Right atrium auricular region (tissue), 2 donors: ENCODE measurements at places on chromosomes 6 and 20. TPM values are rescaled to one million over a fixed set of nuclear protein-coding genes. Genes with fewer than 3 reads are reported as not detected.

DNA sequence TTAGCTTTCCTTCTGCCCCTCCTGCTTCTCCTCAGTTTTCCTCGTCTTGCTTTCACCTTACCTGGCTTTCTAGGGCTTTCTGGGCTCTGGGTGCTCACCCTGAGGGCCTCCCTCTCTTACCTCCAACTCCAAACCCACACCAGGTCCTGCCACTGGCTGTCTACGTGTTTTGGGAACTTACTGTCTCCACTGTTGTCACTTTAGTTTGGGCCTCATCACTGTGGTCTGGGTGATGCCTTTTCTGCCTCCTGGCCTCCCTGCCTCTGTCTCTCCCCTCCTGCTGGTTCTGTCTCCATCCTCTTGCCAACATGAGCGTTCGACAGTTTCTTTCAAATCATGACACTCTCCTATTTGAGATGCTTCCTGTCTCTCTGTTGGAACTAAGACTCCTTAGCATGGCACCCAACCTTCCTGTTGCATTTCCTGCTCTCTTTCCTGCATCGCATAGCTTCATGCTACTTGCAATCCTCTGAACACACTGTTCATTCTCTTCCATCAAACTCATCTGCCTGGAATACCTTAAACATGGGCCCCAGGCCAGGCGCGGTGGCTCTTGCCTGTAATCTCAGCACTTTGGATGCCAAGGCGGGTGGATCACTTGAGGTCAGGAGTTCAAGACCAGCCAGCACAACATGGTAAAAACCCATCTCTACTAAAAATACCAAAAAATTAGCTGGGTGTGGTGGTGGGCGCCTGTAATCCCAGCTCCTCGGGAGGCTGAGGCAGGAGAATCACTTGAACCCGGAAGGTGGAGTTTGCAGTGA is 5.5 kb downstream of the CD40 start:
- no peak overlapping the region for H3K27ac ChIP-seq
- peaks cover 24% of the 10 kb centered on the region for H3K4me1 ChIP-seq
- H3K36me3 ChIP-seq = no peaks in the 10 kb centered on the region
- no peaks in the 10 kb centered on the region for H3K27me3 ChIP-seq

- no peaks in the 10 kb centered on the region for H3K4me1 ChIP-seq
- H3K27me3 ChIP-seq = no peaks in the 10 kb centered on the region
Observed at GRCh38 chr6:127483399-127484055, 24.3 kb upstream of the KIAA0408 start.

The PXDC1 gene
- total RNA-seq = 43.5 TPM

The PROKR2 gene
- not detected for total RNA-seq

The FHL5 gene
- 13.8 TPM for total RNA-seq

- H3K4me1 ChIP-seq = no peaks in the 10 kb centered on the region
- no peak for DNase-seq
- no peaks in the 10 kb centered on the region for H3K36me3 ChIP-seq
- H3K4me3 ChIP-seq = no peak overlapping the region
- no peak overlapping the region for H3K27ac ChIP-seq
Observed at GRCh38 chr6:33989016-33989854, 156.7 kb downstream of the GRM4 start.

GRCh38 chr20:24736131-24736843 is 212.8 kb upstream of the CST7 start:
- H3K4me3 ChIP-seq = no peak overlapping the region
- no peaks in the 10 kb centered on the region for H3K36me3 ChIP-seq
- H3K4me1 ChIP-seq = no peaks in the 10 kb centered on the region
- H3K27ac ChIP-seq = no peak overlapping the region
- H3K27me3 ChIP-seq = no peaks in the 10 kb centered on the region
- DNase-seq = no peak

- no peak overlapping the region for H3K27ac ChIP-seq
- no peak overlapping the region for H3K4me3 ChIP-seq
- DNase-seq = no peak
- no peaks in the 10 kb centered on the region for H3K36me3 ChIP-seq
- H3K27me3 ChIP-seq = no peaks in the 10 kb centered on the region
- no peaks in the 10 kb centered on the region for H3K4me1 ChIP-seq
Observed at GRCh38 chr6:90494067-90494780, 92.6 kb downstream of the MAP3K7 start.

- H3K4me3 ChIP-seq = no peak overlapping the region
- no peaks in the 10 kb centered on the region for H3K27me3 ChIP-seq
Observed at GRCh38 chr6:132167929-132168892, 217.0 kb upstream of the CCN2 start.

The HLA-DQB2 gene
- not detected for total RNA-seq

DNA sequence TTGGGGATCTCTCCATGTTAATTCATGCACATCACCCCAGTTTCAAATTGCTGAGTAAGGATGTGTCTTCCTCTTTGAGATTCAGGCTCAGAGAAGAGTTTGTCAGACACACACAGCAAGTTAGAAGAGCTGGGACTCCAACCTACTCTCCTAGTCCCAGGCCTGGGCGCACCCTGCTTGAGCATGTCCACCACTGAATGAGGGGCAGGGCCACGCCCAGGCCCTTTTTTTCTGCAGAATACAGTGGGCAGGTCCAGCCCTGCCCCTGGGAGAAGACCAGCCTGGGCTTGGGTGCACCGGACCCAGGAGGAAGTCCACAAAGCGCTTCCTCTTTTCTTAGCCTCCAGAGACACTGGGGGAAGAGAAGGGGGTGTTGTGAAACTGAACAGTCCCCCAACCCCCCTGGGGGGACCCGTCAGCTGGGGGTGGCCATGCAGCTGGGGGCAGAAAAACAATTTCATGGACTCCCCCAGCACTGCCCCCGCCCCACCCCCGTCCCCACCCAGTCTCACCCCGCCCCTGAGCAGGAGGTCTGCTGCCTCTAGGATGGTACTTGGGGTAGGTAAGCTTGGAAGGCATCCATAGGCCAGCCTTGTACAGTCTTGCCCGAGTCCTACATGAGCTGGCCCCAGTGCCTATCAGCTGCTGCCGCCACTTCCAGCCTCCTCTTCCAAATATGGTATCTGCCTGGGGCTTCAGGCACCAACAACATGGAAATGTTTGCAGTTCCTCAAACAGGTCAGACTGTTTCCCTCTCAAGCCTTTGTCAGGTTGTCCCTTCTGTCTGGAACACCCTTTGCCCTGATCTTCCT is 11.7 kb upstream of the HCK start:
- H3K4me3 ChIP-seq = no peak overlapping the region
- H3K4me1 ChIP-seq = no peaks in the 10 kb centered on the region
- no peaks in the 10 kb centered on the region for H3K27me3 ChIP-seq

GRCh38 chr6:1081551-1082284 is 230.2 kb upstream of the FOXQ1 start:
- H3K4me1 ChIP-seq = no peaks in the 10 kb centered on the region
- no peaks in the 10 kb centered on the region for H3K36me3 ChIP-seq
- H3K4me3 ChIP-seq = no peak overlapping the region
- H3K27me3 ChIP-seq = no peaks in the 10 kb centered on the region

GRCh38 chr6:105522626-105523322 is 119.9 kb upstream of the PREP start:
- no peaks in the 10 kb centered on the region for H3K4me1 ChIP-seq
- DNase-seq = no peak
- H3K27ac ChIP-seq = no peak overlapping the region
- H3K27me3 ChIP-seq = no peaks in the 10 kb centered on the region

DNA sequence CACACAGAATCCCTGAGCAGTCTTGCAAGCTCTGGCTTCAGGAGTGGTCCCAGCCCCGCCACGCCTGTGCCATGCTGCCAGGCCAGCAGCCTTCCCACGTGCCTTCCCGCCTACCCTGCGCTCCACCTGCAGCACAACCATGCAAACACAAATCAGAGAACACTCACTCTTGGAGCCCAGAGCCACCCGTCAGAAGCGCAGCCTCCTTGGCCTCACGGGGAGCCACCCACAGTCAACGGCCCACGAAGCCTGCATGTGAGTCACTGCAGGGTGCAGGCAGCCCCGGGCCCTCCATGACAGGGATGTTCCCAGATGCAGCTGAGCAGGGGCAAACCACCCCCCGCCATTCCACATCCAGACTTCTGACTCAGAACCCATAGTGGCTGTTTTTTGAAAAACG is 217.0 kb downstream of the DLL1 start:
- no peaks in the 10 kb centered on the region for H3K36me3 ChIP-seq
- H3K4me1 ChIP-seq = no peaks in the 10 kb centered on the region
- H3K27me3 ChIP-seq = no peaks in the 10 kb centered on the region

- peak; percentile 81 for DNase-seq
- H3K27me3 ChIP-seq = no peaks in the 10 kb centered on the region
- H3K4me1 ChIP-seq = no peaks in the 10 kb centered on the region
Observed at GRCh38 chr6:139323511-139324300, 31.9 kb upstream of the TXLNB start.

DNA sequence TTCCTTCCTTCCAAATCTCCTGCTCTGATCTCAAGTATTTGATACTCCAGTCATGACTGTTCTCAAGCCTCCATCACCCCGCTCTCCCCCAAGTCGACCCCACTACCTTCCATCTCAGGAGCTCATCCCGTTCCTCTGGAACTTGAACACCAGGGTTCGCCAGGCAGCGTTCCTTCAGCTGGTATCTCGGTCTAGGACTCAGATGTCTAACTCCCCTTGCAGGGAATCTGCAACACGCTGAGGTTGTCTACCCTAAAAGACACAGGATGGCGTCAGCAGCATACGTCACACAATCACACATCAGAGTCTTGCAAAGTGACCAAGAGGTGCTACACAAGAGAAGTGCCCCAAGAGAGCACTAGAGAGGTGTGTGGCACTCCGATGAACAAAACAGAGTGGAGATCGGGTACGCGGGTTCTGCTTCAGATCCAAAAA is 706 bp downstream of the ZNF184 start:
- DNase-seq = peak; percentile 76
- H3K4me1 ChIP-seq = peaks cover 21% of the 10 kb centered on the region
- H3K4me3 ChIP-seq = peak overlapping the region; percentile 87
- H3K27me3 ChIP-seq = no peaks in the 10 kb centered on the region
- H3K36me3 ChIP-seq = no peaks in the 10 kb centered on the region
- H3K27ac ChIP-seq = peak overlapping the region; percentile 88

GRCh38 chr20:63957004-63957689 is 931 bp upstream of the UCKL1 start:
- H3K36me3 ChIP-seq = peaks cover 13% of the 10 kb centered on the region
- H3K27ac ChIP-seq = peak overlapping the region; percentile 51
- peak overlapping the region; percentile 98 for H3K4me3 ChIP-seq
- DNase-seq = no peak
- H3K27me3 ChIP-seq = no peaks in the 10 kb centered on the region
- H3K4me1 ChIP-seq = peaks cover 50% of the 10 kb centered on the region

The ZNF391 gene
- total RNA-seq = 0.89 TPM

DNA sequence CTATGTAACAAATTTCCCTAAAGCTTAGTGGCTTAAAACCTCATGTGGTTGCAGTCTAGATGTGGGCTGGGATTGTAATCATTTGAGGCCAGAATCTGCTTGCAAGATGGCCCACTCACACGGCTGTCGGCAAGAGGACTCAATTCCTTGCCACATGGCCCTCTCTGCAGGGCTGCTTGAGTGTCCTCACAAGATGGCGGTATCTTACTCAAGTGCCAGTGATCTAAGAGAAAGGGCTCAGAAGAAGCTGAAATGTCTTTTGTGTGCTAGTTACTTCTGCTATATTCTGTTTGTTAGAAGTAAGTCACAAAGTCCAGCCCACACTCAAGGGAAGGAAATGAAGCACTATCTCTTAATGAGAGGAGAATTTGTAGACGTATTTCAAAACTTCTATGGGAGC is 47.1 kb upstream of the PMEPA1 start:
- H3K4me3 ChIP-seq = no peak overlapping the region
- peaks cover 5% of the 10 kb centered on the region for H3K4me1 ChIP-seq
- H3K27ac ChIP-seq = no peak overlapping the region

The NDUFAF5 gene
- 29.9 TPM for total RNA-seq

The MICB gene
- 3.1 TPM for total RNA-seq

The LGSN gene
- total RNA-seq = not detected

- H3K36me3 ChIP-seq = peaks cover 5% of the 10 kb centered on the region
- no peak overlapping the region for H3K4me3 ChIP-seq
- DNase-seq = no peak
- H3K4me1 ChIP-seq = no peaks in the 10 kb centered on the region
Observed at GRCh38 chr6:686497-686896, 6.4 kb downstream of the EXOC2 start.

The SLC4A11 gene
- not detected for total RNA-seq

The SPATS1 gene
- not detected for total RNA-seq

The RUNX2 gene
- total RNA-seq = 0.85 TPM

The LST1 gene
- total RNA-seq = 8.5 TPM

The SRMS gene
- total RNA-seq = not detected

The CLVS2 gene
- not detected for total RNA-seq

The NFATC2 gene
- 8.6 TPM for total RNA-seq

GRCh38 chr20:17614176-17614811 is 44.4 kb downstream of the DSTN start:
- H3K27me3 ChIP-seq = no peaks in the 10 kb centered on the region
- DNase-seq = peak; percentile 84
- peaks cover 61% of the 10 kb centered on the region for H3K4me1 ChIP-seq
- peak overlapping the region; percentile 70 for H3K27ac ChIP-seq
- H3K36me3 ChIP-seq = peaks cover 60% of the 10 kb centered on the region

DNA sequence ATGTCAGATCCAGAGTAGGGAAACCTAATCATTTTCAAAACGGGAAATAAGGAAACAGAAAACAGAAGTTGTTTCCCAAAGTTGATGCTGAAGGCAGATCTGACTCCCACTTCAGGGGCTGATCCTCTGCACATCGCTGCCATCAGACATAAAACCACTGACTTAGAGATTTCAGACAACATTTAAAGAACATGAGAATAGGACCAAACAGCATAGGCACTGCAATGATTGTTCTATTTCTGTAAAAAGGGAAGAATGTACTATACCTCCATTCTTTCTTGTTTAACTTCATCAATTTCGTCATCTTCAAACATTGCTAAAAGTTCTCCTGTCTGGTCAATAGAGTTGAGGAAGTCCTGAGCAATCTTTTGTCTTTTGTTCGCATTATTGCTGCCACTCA is 324.7 kb upstream of the RUNX2 start:
- no peaks in the 10 kb centered on the region for H3K4me1 ChIP-seq
- no peaks in the 10 kb centered on the region for H3K36me3 ChIP-seq
- H3K27ac ChIP-seq = no peak overlapping the region
- no peak overlapping the region for H3K4me3 ChIP-seq
- H3K27me3 ChIP-seq = no peaks in the 10 kb centered on the region
- no peak for DNase-seq

DNA sequence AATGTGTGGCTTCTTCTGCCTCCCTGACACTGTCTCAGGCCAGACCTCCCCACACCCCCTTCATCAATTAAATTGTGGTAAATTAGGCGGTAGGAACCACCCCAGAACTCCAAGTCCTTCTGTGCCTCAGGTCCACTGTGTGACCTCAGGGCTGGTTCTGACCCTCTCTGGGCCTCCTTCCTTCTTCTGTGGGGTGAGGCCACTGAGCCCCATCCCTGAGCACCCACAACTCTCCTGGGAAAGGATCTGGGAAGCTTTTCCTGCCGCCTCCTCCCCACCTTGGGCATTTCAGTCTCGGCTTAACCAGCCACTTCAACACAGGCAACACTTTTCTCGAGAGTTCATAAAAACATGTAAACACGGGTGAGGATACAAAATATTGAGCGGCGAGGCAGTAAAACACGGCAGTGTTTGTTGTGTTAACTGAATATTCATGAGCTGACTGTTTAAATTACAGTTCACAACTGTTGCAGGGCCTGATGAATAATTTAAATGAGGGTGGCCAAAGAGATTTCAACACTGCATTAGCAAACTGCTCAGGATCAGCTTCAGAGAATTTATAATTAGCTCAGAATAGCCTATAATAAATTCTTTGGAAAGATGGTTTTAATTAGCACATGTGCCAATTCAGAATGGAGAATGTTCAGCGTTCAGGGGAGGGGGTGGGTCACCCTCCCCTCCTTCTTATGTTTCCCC is 112.1 kb downstream of the TOX2 start:
- no peaks in the 10 kb centered on the region for H3K36me3 ChIP-seq
- no peaks in the 10 kb centered on the region for H3K27me3 ChIP-seq
- H3K27ac ChIP-seq = no peak overlapping the region
- H3K4me3 ChIP-seq = no peak overlapping the region
- H3K4me1 ChIP-seq = no peaks in the 10 kb centered on the region
